ENCODE measurements at places on chromosomes 13 and 19. TPM values are rescaled to one million over a fixed set of nuclear protein-coding genes. Genes with fewer than 3 reads are reported as not detected.

TEAD2 gene
- 133 TPM for polyA plus RNA-seq

C19orf12 gene
- 22.8 TPM for polyA plus RNA-seq

KLK12 gene
- polyA plus RNA-seq, result 0.35 TPM

LYL1 gene
- 6.6 TPM for polyA plus RNA-seq

GPC6 gene
- polyA plus RNA-seq, result 21.5 TPM

PLVAP gene
- polyA plus RNA-seq, result 14.0 TPM

All from left lung (tissue), 14 donors.